ENCODE measurements at places on chromosomes 1 and 21.

DNA sequence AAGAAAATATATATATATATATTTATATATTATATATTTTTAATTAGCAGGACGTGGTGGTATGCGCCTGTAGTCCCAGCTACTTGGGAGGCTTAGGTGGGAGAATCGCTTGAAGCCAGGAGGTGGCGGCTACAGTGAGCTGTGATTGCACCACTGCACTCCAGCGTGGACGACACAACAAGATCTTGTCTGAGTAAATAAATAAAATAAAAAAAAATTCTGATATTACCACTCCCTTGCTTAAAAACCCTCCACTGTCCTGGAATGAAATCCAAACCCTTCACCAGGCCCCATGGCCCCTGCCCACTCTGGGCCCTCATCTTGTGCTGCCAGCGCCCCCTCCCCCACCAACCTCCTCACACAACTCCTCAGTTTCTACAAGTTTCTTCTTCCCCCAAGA lies 1.7 kb upstream of the ECE1 start:
- DNase-seq, result no peak

DNA sequence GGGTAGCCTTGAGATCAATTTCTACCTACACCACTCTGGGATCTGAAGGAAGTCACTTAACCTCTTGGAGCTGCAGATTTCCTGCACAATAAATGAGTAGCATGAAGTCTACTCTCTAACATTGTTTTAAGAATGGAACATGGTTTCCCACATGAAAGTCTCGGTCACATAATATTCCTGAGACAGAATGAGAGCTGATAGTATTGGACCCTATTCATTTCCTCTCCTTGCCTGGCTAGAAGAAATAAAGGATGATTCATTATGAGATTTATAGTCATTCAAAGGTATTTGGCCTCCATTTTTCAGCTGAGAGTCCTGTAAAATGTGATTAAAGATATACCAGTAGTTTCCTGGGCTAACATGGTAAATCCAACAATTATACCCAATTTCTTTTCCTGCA lies 56.7 kb downstream of the ARHGAP29 start:
- DNase-seq, result no peak

DNA sequence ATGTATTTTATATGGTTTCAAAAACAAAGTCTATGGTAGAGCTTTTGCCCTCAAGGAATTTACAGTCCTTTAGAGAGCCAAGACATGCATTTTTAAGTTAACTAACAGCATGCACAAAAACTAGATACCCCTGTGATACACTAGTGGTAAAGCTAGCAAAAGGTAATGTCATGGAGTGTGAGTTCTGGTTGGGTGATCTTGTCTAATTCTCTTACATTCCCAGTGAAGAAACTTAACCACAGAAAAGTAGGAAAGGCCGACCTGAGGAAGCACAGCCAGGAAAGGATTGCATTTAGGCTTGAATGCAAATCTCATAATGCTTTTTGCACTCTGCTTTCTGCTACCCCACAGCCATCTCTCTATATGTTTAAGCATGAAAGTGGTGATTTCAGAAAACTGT lies 202.2 kb downstream of the ROR1 start:
- DNase-seq, result no peak

- no peak for DNase-seq
Observed at GRCh38 chr21:39111931-39112550, 71.2 kb downstream of the PSMG1 start.

DNA sequence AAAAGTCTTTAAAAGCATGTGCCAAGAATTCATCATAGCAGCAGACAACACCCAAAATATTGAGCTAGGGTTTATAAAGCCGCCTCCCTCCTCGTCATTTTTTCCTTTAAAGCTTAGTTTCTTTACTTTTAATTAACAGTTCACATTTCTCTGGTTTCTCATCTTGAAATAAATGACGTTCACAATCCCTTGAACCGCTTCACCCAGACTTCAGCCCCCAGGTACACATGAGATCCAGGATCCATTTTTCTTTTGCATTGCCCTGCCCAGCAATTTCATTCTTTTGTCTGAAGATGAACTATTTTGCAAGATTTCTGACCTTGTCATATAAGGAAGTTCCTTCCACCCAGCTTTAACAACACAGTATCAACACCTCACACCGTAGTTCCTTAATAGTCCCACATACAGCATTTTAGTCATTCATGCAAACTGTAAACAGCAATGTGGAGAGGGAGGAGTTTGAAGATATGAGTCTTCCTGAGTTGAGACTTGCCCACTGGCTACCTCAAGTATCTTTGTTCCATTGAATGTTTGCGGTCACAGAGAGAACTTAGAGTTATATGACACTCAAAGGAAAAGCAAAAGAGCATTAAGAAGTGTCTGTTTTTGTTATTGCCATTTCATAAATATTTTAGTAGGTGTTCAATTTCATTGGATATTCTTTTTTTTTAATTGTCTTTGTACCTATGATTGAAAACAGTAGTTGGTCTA lies 35.3 kb upstream of the CACYBP start:
- DNase-seq, result peak; percentile 37

GRCh38 chr1:58779059-58779754 lies 4.6 kb downstream of the JUN start:
- no peak for DNase-seq

GRCh38 chr1:238177351-238177750 lies 286.6 kb upstream of the ZP4 start:
- DNase-seq, result no peak

- no peak for DNase-seq
Observed at GRCh38 chr1:116064616-116065015, 46.6 kb upstream of the MAB21L3 start.

- DNase-seq, result no peak
Observed at GRCh38 chr1:215731699-215732098, 164.6 kb downstream of the KCTD3 start.

GRCh38 chr1:36083635-36084496 lies at the start of gene TEKT2:
Gene TEKT2 (plus strand): TSS chr1:36084094. CDS start chr1:36084922, 828 bp downstream.
- DNase-seq, result no peak

DNA sequence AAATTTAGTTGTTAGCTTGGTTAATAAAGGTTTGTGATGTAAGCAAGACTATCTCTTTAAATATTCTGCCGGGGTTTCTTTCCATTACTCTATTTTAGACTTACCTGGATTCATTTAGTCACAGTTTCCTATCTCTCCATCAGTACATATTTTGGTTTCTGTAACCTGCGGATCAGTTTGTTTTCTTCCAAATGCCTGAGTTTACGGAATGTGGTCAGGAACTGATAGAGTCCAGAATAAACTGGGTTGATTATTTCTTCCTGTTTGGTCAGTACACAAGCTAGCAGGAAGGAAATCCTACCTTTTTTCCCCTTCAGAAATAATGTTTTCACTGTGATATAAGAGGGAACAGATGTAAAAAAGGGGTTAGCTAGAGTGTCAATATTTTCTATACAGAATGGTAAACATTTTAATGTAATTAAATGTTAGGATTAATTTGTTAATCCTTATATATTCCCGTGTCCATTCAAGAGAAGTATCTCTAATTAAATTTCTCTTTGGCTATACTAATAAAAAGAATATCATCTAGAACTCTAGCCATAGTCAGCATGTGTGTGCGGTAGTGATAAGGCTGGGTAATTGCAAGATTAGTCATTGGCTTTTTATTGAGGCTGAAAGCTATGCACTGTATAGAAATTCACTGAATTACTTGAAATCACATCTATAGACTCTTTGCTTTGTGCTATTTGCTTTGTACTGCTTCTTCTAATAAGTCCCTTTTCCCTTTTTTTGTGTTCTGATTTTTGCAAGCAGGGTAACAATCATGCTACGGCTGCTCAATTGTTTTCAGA lies 144.7 kb upstream of the ADGRL4 start:
- DNase-seq, result no peak

GRCh38 chr1:23357138-23357908 lies 12.3 kb downstream of the ZNF436 start:
- DNase-seq, result no peak

GRCh38 chr1:94532077-94532476 lies 9.5 kb downstream of the F3 start:
- no peak for DNase-seq

DNA sequence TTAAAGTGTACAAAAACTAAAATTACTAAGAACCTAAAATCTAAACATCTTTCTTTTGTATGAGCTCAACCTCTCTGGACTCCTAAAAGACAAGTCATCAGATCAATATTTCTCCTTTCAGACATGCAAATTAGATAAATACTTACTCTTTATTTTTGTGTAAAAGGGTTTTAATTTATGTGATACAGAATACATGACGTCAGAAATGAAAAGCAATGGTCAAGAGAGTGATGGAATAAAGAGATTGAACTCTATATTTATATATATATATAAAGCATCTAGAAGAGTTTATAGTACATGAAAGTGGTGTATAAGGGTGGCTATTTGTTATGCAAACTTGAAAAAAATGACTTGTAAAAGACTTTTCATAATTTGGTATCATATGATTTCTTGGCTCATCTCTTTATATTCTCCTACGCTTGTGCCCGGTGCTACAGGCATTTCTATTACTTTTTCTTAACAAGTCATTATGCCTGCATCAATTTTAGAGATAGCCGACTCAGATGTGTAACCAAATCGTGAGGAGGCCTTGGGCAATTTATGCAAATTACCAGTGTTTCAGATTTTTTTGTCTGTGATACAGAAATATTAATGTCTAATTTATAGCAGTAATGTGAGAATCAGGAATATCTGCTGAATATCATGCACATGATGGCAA lies 186.0 kb upstream of the OLFM3 start:
- no peak for DNase-seq

GRCh38 chr1:4853904-4854303 lies 199.5 kb downstream of the AJAP1 start:
- no peak for DNase-seq

GRCh38 chr1:154198756-154199562 lies 7.1 kb upstream of the TPM3 start:
- no peak for DNase-seq

DNA sequence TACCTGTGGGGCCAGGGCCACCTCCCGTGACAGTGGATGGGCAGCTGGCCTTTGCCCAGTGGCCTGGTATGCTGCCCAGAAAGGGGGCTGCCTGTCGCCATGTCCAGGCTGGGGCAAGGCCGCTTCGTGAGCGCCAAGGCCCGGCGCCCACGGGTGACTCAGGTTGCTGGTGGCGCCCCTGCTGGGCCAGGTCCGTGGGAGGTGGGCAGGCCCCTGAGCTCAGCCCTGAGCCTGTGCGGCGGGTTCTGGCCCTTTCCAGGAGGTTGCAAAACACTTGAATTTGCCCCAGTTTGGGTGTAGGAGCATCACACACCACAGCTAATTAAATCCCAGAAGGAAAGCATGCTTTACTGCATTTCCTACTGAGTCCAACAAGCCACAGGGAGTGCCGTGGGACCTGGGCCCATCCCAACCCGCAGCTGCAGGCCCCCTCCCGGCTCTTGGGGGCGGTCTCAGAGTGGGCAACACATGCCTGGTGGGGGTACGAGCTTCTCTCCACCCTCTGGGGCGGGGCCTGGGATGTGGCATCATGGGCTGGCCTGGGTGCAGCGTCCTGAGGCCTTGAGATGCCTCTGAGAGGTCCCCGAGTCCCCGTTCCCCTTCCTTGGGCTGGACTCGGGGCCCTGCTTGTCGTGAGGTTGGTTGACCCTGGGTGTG lies 159.8 kb downstream of the PEX14 start:
- no peak for DNase-seq

All from LoVo (cell line).